NCI-H1048 (cell line): ENCODE measurements at places on chromosomes 7 and 10.
A peak's percentile ranks its signal among the peaks of the same experiment; 100 is the strongest.

DNA sequence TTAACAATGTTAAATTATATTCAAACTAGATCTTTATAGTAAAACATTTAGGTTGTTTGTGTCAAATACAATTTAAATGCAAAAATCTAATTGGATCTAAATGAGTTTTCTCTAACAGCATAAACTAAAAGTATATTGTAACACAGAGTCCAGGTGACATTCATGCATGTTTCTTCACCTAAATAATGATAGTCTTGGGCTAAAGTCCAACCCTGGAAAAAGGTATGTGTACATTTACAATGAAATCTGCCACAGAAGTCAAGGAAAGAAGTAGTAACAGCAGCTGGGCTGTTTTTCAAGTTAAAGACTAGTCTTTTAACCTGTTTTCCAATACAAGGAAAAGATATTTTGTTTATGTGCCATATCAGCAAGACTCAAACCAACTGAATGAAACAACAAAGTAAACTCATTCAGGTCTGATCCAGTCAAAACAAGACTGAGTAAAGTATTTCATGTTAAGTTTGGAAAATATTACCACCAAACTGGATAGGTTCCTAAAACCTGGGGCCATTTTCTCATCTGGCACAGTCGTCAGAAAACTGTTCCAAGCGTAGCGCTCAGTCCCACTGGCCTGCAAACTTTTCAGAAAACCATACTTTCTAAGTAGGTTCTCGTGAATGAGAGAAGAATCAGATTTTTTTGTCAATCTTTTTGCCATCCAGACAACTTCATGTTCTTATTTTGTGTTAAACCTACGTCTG, 349.2 kb downstream of the HGF start:
- no peak for DNase-seq

GRCh38 chr10:49179699-49180443, 8.3 kb downstream of the TMEM273 start:
- DNase-seq: no peak

DNA sequence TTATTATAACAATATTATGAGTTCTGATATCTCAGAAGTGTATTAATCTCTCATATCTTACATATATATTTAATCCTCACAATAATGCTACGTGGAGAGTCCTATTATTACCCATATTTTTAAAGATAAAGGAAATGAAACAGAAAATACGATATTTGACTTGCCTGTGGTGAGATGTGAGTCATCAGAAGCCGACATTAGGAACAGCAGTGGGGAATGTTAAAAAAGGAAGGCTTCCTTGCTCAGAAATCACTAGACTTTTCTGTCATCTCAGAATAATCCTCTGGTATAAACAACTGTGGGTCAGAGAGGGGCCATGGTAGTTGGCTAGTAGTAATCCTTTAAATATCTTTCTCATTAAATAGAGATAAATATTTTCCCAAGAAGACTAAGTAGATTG, 402.3 kb upstream of the PCDH15 start:
- DNase-seq: no peak

DNA sequence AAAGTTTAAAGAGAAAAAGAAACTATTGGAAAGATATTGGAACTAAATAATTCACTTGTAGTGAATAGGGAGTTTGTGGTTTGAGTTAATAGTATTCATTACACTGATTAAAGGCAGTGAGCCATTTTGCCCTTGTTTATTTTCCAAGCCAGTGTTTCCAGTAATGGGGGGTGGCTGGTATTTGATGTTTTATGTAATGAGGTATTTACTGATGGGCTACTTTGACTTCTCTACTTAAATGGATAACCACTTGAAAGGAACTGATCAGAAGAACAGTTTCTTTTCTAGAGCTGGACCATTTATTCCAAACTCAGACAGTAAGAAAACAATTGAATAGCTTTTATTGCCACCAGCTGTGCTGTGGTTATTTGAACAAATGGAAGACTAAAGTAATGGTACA, 227.0 kb upstream of the HDAC9 start:
- DNase-seq: no peak

GRCh38 chr10:70588255-70588654, 14.3 kb downstream of the PRF1 start:
- no peak for DNase-seq

GRCh38 chr10:24254180-24254579, 45.2 kb downstream of the KIAA1217 start:
- no peak for DNase-seq

DNA sequence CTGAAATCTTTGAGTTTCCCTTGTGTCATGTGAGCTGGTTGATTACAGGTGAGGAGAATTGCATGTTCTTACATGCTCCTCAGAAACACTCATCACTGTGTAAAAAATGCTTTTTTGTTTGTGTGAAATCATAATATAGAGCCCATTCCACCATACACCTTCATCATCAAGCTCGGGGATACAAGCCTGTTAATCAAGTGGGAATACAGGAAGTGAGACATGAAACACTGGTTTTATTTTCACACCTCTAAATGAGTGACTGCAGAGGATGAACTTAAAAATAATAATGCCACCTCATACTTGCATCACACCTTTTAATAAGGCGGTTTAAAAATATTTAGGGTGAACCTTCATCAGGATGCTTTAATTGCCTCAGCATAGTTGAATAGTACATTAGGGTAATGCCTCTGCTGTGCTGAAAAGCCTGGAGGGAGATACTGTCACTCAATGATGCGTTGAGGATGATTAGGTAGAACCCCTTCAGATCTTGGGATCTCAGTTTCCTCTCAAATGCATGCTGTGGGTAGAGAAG, 164.6 kb downstream of the AUTS2 start:
- no peak for DNase-seq

- no peak for DNase-seq
These were observed 32.0 kb downstream of the WAC start for GRCh38 chr10:28564905-28565304.

DNA sequence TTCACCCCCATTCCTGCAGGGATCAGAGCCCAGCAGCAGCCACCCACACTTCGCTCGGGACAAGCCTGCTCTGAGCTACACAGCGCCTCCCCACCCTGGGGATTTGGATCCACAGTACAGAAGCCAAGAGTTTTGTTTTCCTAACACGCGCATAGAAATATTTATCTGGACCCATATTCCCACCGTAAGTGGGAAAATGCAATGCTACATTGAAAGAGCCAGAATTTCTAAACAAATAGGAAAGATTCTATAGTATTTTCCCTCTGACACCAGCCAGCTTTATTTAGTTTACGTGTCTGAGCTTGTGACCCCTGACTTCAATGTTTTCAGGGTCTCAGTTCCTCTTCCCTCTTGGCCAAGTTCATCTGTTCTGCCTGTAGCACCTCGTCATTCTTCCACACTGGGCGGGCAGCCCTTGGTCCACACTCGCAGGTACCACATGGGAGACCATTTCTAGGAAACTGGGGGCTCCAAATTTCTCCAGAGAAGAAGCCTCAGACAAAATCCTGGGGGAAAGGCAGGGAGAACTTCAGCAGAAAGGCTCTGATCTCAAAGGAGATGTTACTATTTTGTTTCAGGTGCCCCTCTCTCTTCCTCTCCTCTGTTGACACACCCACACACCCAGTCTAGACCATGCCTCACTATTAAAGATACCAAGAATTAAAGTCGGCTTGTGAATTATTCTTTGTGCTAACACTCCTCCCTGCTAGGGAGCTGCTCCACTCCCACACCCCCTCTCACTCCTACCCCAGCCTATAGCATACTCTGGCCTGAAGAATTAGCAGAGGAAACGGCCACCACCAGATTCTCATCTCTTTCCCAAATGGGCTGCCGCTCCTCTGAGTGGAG, 116.0 kb upstream of the PCGF5 start:
- DNase-seq: no peak

DNA sequence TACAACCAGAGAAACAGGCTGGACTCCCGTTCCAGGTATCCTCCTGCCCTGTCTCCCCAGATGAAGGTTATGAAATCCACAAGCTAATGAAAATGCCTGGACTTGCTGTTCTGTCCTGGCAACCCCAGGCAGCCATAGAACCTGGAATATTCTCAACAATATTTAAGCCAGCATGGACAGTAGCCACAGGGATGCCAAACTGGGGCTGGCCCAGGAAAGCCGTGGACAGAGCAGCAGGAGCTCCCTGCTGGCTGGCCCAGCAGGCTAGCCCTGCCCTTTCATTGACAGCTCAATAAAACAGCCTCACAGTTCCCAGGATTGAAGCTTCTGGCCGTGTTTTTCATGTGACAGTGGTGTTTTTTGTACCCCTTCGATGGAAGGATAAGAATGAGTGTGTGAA, 230.6 kb downstream of the BMPER start:
- no peak for DNase-seq

GRCh38 chr10:128035557-128035973, 90.7 kb downstream of the MKI67 start:
- DNase-seq: no peak

GRCh38 chr7:76327610-76328009, 25.1 kb downstream of the HSPB1 start:
- DNase-seq: no peak

DNA sequence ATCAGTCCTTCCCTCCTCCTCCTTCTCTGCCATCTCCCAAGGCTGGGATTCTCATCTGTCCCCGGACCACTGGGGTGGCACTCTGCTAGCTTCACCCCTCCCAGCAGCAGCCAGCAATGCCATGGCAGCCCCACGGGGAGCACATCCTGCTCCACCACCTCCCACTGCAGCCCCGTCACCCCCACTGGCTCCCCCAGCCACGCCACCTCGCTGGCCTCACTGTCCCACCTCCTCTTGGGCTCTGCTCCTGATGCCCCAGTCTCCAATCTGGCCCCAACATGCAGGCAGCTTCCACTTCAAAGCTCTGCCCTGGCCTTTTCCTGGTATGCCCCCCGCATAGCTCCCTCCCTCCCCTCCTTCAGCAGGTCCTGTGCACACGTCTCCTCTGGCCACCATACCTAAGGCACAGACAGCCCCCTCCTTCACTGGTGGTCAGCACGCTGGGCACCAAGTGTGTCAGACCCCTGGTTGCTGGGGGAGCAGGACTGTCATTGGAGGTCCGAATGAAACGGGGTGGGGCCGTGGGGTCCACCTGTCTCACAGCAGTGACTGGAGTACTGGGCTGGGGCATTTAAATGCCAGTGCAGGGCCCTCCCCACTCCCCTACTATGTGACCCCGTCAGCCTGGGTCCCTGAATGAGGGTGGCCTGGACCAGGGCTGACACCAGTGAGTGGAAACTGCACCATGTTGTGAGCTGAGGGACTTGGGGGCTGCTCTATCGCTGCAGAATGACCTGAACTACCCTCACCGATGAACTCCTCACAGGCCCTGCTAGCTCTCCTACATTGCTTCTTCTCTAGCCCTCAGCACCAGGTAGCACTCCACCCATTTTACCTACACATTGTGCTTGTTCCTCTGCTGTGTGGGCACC, 38.7 kb downstream of the RASGEF1A start:
- DNase-seq: no peak

DNA sequence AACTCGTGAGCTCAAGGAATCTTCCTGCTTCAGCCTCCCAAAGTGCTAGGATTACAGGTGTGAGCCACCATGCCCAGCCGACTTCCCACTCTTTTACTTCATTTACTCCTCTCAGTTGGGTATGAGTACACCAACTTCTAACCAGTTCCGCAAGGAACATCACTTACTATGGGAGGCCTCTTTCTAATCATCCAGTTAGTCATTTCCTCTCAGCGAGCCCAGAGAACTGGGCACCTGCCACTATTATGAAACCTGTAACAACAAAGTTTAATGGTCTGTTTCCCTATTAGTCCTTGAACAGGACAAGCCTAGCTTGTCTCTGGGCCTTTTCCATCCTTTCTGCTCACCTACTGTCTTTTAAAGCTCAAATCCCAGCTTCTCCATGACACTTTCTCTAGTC, 88.8 kb downstream of the DNMBP start:
- DNase-seq: no peak

- DNase-seq: peak; percentile 50
These were observed 5.5 kb downstream of the TACC2 start for GRCh38 chr10:121994429-121994941.

- no peak for DNase-seq
These were observed 64.7 kb downstream of the ADCY1 start for GRCh38 chr7:45638916-45639315.
